Activated CD4-positive, alpha-beta T cell treated with anti-CD3 and anti-CD28 coated beads, Interleukin-2, amount 50 U/mL, for 1 hour (primary cell): ENCODE measurements at places on chromosomes 6 and 20.

DNA sequence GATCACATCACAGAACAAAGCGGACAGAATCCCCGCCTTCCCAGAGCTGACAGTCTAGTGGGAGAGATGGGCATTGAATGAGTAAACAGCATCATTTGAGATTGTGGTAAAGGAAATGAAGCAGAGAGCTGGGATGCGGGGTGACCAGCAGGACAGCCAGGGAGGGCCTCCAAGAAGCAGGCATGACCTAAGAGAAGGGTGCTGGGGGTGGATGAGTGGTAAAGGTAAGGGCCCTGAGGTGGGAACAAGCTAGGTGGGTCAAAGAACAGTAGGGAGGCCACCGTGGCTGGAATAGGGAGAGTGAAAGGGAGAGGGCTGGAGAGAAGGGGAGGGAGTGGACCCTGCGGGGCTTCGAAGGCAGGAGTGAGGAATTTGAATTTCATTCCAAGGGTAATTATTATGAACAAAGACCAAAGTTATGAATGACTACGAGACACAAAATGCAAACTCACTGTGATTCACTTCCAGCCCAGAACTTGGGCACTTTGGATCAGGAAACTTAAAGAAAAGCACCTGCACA, 61.4 kb downstream of the CEBPB start:
- DNase-seq: no peak

GRCh38 chr6:3202999-3203696, 24.3 kb downstream of the TUBB2B start:
- DNase-seq: no peak

- no peak for DNase-seq
Observed at GRCh38 chr20:9487231-9487630, 27.2 kb upstream of the LAMP5 start.

DNA sequence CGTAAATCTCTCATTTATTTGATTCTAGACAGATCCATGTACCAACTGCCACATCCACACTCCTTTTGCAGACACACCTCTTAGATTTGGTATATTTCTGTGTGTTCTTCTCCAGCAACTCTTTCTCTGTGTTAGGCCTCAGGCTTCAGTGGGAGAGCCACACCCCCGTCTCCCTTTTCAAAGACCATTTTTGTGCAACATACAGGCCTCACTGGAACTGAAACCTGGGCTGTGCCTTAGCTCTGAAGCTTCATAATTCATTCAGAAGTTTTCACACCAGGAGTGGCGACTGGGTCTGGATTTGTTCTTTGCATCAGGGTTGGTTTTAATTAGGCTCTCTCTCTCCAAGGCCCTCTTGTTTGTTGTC, 170.2 kb downstream of the THBS2 start:
- no peak for DNase-seq

DNA sequence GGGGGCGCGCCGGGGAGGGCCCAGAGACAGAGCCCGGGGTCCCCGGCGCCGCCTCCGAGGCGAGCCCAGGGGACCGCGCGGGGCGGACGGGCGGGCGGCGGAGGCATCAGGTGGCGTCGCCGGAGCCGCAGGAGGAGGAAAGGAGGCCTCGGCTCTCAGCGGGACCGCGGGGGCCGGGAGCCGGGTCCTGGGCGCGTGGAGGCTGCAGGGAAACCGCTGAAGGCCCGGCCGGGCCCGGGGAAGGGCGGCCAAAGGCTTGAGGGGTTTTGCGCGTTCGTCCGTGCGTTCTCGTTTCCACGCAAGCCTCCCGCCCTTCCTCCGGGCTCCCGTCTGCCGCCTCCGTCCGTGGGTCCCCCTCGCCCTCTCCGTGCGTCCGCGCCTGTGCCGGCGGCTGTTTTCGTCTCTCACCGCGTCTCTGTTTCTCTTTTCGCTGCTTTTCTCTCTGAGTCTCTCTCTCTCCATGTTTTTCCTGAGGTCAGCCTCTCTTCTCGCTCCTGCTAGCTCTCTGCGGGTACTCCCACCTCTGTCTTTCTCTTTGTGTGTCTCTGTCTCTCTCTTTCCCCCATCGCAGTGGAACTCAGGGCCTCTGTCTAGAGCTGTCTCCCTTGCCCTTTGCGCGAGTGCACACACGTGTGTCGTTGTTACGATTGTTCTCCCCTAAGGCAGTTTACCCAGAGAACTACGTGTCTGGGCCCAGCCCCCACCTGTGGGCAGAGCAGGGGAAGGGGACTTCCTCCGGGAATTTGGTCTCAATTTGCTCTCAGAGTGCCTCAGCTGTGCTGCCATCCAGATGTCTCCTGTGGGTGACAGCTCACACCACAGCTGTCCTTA, 2.1 kb downstream of the IRF4 start:
- no peak for DNase-seq

DNA sequence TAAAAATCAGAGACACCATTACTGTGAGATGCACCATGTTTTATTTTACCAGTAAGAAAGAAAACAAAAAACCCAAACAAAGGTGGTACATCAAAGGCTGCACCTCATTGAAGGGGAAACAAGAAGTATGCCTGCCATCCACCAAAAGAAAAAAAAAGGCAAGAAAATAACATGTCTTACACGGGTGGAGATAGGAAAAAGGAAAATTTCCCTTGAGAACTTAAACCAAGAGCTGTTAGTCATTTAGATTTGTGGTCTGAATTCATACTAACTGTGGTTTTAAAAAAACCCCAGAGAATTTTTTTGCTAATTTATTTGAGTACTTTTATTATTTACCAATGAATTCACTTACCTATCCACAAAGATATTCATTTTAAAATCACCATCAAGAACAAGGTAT, 144.0 kb downstream of the LRRC1 start:
- DNase-seq: no peak

DNA sequence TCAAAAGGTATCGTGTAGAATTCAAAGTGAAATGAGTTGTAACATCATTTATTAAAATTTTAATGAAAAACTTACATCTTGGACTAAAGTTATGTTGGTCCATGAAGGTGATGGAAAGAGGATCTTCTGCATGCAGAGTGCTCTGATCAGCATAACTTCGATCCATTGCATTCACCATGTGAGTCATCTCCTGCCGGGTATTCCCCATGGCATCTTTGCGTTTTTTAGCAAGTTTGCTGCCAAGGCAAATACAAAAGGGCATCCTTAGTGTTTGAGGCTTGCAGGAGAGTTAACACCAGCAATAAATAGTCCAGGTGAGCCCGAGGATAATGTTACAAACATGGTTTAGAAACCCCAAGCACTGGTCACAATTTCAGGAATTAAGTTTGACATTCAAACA, 104.2 kb upstream of the THEMIS start:
- DNase-seq: no peak

- no peak for DNase-seq
Observed at GRCh38 chr6:150196942-150197745, 54.3 kb downstream of the PPP1R14C start.

DNA sequence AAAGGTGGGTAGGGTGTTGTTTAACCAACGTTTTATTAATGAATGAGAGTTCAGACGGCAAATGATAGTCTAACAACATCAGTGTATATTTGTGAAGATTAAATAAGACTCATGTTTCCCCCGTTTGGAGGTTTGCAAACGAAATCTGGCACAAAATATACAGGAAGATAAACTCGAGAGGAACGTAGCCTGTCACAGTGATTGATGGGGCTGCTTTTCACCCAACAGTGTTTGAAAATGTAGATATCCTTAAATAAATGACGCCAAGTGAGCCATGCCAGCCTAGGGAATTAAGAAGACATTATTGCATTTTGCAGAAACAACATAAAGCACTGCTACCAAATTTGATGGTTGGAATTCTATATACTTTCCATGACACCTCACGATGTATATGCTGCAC, 696.5 kb upstream of the FLRT3 start:
- no peak for DNase-seq

DNA sequence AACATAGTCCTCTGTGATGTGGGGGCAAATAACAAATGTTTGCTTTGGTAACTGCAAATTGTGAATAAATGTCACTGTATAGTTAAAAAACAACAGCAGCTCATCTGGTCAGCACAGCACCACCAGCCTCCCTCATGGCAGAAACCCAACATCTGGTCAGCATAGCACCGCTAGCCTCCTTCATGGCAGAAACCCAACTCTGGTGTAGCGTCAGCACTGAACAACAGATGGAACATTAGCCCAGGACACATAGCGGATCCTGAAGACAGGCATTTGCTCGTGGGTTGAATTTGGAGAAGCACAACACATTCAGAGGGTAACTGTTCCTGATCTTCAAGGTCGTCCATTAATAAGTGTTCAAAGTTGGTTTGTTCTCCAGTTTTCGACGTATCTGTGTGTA, 265.9 kb downstream of the DLL1 start:
- no peak for DNase-seq

DNA sequence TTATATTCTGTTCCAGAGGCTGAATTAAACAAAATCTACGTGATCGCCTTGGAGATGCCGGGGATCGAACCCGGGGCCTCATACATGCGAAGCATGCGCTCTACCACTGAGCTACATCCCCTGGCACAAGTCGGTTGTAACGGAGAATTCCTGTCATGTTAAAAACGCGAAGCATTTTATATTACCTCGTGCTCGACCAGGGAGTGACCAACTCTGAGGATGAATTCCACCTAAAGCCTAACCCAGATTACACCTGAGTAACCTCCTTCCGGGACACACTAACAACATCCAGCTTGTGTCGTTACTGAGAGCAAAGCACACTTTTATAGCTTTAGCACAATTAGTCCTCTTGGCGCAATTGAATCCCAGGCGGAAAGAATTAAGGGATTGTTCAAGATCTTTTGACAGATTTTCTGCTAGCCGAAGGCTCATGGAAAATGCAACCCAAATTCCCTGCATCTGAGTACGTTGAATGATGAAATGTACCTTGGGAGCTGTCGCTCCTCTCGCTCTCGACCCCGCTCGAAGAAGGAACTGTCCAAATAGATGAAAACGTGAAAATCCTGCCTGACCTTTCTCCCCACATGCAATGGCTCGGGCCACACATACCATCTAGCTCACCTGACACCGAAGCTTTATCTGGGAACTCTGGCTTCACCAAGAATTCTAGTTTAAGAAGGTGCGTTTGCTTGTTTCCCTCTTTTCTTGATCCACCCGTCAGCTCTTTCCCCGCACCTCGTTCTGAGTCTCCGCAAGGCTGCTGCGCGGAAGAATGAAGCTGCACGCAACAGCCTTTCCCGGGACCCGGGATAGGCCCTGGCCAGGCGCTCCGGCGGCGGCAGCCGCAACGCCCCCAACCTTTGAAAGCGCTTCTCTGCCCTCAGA, 148.3 kb downstream of the GPX5 start:
- no peak for DNase-seq

DNA sequence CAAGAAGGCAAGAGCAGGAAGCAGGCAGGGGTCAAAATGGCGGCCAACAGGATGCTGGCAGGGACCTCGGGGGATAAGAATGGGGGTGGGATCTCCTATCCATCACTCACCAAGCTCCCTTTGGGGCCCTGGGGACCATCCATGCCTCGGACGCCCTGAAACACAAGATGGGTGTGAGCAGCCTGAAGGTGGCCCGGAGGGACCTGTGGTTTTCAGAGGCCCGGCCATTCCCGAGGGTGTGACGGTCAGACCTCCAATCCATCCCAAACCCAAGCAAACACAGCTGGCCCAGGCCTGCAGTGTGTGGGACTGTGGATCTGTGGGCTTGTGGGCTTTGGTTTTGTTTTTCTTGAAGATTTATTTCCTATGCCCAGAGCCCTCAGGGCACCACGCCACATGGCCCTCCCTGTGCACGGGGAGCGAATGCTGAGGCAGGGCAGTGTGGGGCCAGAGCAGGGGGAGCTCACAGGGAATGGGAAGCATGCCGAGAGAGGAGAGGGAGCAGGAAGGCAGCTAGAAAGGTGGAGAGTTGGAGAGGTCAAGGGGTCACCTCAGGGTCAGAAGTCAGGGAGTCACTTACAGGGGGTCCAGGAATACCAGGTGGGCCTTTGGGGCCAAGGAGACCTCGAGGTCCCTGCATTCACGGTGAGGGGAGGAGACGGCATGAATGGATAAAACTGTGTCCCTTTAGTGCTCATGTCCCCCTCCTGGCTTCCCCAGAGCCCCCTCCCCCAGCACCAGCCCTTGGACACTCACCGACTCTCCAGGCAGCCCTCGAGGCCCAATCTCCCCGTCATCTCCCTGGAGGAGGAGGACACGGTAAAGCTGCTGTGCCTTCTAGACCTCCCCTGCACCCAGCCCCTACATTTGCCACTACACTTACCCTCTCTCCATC, 14.5 kb downstream of the COL11A2 start:
- DNase-seq: no peak
